ENCODE measurements at places on chromosomes 3 and 15.

- H3K4me3 ChIP-seq: no peak overlapping the region
- H3K4me1 ChIP-seq: peaks cover 67% of the 10 kb centered on the region
- no peak for DNase-seq
- no peaks in the 10 kb centered on the region for H3K36me3 ChIP-seq
Measured at GRCh38 chr3:196207159-196207832, 3.9 kb downstream of the ZDHHC19 start.

DNA sequence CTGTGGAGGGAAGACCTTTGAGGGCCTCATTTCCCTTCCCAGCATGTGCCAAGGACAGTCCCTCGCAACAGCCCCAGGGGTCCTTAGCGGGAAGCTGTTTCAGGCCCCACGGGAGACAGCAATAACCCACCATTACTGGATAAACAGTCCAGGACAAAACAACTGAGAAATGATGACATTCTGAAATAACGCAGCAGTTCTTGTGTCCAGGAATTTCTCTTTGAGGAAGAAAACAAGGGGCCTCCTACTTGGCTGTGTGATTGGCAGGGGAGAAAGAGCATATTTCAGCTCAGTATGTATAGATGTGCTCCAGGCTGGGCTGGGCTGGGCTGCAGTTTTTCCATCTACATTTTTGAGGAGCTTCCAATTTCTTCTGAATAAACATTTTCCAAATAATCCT, 82.2 kb upstream of the THBS1 start:
- H3K4me3 ChIP-seq: no peak overlapping the region
- H3K27me3 ChIP-seq: no peaks in the 10 kb centered on the region
- no peaks in the 10 kb centered on the region for H3K36me3 ChIP-seq

- H3K4me1 ChIP-seq: peaks cover 21% of the 10 kb centered on the region
- H3K36me3 ChIP-seq: no peaks in the 10 kb centered on the region
- no peak overlapping the region for H3K27ac ChIP-seq
- H3K4me3 ChIP-seq: no peak overlapping the region
- H3K27me3 ChIP-seq: no peaks in the 10 kb centered on the region
Measured at GRCh38 chr3:136898549-136898948, 36.5 kb downstream of the NCK1 start.

DNA sequence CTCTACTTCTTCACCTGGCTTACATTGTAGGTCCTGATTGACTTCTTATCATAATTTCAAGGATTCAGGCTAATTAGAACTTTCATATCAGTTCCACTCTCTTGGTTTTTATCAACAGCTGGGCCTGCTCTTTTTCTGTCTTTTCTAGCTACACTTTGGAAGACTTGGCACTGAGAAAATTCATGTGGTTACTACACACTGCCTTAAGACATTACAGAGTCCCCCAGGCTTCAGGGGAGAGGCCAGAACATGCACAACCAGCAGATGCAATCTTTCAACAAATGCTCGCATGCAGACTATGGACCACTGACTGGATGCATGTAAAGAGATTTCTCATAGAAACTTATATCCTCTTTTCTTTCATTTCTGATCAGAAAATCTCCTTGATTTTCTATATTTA, 423.5 kb downstream of the TUSC7 start:
- no peak for DNase-seq
- H3K27ac ChIP-seq: no peak overlapping the region
- no peaks in the 10 kb centered on the region for H3K4me1 ChIP-seq
- no peaks in the 10 kb centered on the region for H3K27me3 ChIP-seq
- H3K4me3 ChIP-seq: no peak overlapping the region

- H3K27me3 ChIP-seq: no peaks in the 10 kb centered on the region
- no peak overlapping the region for H3K4me3 ChIP-seq
- H3K36me3 ChIP-seq: no peaks in the 10 kb centered on the region
- no peak for DNase-seq
- no peak overlapping the region for H3K27ac ChIP-seq
- peaks cover 47% of the 10 kb centered on the region for H3K4me1 ChIP-seq
Measured at GRCh38 chr3:195182470-195182795, 88.5 kb downstream of the XXYLT1 start.
